ENCODE measurements at places on chromosomes 11 and 22.
A peak's percentile ranks its signal among the peaks of the same experiment; 100 is the strongest.

DNA sequence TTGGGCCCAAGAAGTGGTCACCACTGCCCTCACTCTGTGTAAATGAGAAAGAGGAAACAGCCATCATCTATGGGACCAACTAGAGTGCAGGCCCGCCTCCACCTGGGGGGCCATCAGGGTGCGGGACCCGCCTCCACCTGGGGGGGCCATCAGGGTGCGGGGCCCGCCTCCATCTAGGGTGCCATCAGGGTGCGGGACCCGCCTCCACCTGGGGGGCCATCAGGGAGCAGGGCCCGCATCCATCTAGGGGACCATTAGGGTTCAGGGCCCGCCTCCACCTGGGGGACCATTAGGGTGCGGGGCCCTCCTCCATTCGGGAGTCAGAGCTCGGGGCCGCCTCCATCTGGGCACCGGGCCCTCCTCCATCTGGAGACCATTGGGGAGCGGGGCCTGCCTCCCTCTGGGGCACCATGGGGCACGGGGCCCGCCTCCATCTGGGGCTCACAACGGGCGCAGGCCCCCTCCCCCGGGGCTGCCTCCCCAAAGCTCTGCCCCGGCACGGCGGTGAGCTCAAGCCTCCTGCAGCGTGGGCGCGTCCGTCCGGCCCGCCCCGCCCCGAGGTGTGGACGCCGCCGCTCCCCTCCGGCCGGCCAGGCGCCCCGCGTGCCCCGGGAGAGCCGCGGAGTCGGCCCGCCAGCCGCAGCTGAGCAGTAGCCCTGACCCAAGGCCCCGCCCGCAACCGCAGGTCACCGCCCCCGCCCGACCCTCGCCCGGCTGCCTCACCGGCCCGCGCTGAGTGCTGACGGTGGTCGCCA lies 512 bp downstream of the TOLLIP start:
- DNase-seq: no peak

GRCh38 chr11:35526370-35526792 lies 965 bp upstream of the PAMR1 start:
- no peak for DNase-seq

DNA sequence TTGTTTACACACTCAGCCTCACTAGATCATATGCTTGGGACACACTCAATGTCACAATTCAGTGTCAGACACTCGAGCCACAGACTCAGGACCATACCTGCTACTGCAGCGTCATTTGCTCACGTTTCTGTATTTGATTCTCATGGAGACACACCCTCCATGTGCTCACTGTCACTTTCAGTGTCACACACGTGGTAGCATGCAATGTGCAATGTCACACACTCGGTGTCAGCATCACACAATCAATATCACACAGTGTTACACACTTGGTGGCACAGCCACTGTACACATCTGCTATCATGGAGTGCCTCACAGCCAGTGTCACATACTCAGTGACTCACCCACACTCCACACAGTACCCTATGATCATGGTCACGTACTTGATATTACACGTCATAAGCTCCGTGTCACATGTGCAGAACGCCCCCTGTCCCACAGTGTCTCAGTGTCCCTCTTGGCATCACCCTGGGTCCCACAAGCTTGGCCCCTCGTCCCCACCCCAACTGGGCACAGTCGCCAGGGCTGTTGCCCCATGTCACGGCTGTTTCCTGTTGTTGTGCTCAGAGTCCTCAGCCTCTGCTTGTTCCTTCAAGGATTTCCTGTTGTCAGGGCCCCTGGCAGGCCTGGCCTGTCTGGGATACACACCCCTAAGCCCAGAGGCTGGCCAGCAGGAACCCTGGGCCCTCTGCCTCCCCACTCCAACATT lies 49.6 kb downstream of the PDE2A start:
- DNase-seq: no peak

GRCh38 chr11:34013898-34014571 lies 37.5 kb upstream of the CAPRIN1 start:
- DNase-seq: no peak

DNA sequence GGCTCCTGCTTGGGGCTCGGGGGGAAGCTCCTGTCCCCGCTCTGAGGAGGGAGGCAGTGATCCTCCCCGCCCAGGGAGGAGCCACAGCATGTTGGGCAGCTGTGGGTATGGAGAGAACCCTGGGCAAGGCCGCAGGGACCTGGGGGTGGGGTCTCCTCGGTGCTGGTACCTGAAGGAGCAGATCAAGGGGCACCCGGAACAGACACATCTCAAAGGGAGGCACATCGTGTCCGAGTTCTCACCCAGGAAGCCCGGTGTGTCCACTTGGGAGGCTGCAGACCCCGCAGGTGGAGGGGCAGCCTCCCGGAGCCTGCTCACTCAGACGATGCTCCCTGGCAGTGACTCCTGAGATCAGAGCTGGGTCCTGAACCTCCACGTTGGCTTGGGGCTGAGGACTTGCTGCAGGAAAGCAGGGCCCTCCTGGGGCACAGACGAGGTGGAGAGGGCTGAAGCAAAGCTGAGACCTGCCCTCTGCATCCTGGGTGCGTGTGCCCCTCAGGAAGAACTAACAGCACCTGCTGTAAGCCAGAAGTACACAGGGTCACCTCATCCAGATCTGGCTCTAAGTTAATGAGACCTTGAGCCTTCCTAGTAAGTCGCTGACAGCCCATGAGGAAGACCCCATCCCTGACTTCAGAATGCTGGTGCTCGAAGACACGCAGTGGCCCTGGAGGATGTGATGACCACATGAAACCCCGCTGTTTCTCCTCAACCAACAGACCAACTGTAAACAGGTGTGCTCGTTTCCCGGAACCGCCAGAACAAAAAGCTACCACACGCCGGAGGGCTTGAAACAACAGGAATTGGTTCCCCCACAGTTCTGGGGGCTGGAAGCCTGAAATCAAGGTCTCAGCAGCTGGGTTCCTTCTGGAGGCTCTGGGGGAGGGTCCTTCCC lies 5.9 kb upstream of the OSBPL5 start:
- DNase-seq: no peak

- no peak for DNase-seq
Measured at GRCh38 chr22:37308385-37309200, 26.3 kb downstream of the CYTH4 start.

DNA sequence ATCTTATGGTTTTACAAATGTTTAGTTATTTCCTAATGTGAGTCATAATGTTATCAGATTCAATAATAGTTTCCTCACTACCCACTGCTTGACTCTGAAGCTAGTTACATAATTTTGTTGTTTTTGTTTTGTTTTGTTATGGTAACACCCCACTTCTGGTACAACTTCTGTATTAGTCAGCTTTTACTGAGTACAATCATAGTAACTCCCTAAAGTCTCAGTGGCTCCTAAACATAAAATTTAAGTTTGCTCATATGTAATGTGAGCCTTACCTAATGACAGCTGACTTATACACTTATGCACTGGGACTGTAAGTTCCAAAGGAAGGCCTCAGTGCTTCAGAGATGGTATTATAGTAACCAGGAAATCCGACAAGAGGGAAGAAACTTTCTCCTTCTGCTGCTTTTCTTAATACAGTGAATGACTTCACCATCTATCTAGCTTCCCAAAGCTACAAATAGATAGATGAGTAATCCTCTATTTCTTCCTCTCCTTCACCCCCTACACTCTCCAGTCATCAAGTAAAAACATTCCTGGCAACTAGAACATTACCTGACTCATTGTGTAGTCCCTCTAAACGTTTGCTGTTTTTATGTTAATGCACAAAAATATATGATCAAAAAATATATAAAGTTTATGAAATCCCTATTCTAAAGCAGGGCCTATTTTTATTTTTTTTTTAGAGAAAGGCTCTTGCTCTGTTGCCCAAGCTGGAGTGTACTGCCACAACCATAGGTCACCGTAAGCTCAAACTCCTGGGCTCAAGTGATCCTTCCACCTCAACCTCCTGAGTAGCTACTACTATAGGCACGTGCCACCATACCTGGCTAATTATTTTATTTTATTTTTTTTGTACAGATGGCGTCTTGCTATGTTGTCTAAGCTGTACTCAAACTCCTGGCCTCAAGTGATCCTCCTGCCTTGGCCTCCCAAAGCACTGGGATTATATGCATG lies 563.0 kb downstream of the SOX6 start:
- no peak for DNase-seq

DNA sequence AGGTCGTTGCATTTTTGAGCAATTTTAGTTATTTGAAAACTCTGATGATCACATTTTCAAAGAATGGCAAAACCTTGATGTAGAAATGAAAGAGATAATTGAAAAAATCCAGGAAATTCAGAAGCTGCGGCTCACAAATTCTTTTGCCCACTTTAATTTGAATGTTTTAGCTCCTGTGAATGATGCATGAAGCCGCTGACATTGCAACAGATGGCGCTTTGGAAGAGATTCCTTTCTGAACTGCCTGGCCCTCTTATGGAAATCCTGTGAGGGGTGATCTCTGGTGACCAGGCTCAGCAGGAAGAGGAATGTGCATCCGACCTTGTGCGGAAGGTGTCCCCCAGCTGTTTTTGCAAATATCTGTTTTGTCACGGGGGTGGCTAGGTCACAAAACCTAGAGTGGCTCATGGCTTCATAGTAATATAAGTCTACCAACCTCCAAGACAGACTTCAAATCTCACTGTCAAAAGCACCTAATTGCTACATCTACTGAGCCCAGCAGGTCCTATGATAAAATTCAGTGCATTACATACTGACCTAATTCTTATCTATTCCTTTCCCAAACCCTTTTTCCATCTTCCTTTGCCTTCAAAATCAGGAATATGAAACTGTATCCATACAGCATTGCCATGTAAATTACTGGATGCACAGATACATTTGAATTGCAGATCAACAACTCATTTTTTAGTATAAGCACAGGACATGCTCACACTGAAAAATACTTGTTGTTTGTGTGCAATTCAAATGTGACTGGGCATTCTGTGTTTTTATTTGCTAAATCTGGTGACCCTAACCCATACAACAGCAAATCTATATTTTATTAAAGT lies 412.7 kb downstream of the ETS1 start:
- no peak for DNase-seq

DNA sequence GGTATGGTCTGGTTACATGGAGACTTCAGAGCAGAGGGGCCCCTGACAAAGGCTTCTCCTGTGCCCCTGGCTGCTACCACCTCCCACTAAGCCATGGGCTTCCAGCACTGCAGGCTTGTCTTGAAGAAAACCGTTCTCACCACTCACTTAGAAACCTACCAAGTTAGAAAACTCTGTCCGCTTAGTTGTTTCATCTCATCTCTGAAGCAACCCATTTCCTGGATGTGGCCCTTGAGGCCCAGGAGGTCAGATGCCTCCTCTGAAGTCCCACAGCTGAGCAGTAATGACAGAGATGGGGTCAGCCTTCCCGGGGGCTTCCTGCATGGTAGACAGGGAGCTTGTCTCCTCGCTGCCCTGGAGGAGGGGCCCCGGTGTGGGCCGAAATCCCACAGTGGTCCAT lies 12.9 kb downstream of the CSF2RB start:
- DNase-seq: no peak

DNA sequence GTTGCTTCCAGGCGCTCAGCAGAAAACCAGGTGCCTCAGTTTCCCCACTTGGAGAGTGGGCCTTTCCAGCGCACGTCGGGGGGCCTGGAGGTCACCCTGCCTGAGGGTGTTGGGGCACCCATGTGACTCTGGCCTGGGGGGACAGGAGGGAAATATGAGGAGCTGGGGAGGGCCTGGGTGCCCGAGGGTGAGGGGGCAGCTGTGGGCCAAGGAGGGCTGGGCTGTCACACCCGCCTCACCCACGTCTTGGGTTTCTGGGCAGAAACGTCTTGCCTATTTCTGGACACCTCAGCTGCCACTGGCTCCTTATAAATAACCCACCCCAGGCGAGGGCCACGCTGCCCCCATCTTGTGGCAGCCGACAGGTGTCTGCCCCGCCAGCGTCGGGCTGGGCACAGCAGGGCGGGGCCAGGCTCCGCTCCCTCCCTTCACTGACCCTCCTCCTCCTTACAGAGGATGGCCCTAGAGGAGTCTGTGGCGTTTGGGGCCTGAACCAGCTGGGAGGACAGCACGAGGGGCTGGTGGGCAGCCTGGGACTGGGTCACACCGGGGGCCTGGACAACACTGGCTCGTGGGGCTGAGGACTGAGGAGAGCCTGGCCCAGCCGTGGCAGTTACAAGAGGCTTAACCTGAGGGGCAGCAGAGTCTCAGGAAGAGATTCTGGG lies 1.5 kb downstream of the TNNT3 start:
- DNase-seq: no peak

DNA sequence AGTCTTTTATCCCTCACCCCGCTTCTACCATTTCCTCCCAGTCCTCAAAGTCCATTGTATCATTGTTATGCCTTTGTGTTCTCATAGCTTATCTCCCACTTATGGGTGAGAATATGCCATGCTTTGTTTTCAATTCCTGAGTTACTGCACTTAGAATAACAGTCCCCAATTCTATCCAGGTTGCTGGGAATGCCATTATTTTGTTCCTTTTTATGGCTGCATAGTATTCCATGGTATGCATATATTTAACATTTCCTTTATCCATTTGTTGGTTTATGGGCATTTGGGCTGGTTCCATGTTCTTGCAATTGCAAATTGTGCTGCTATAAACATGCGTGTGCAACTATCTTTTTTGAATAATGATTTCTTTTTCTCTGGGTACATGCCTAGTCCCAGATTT lies 114.9 kb downstream of the VPREB1 start:
- DNase-seq: no peak

GRCh38 chr11:127056338-127056971 lies 55.9 kb upstream of the KIRREL3 start:
- no peak for DNase-seq

DNA sequence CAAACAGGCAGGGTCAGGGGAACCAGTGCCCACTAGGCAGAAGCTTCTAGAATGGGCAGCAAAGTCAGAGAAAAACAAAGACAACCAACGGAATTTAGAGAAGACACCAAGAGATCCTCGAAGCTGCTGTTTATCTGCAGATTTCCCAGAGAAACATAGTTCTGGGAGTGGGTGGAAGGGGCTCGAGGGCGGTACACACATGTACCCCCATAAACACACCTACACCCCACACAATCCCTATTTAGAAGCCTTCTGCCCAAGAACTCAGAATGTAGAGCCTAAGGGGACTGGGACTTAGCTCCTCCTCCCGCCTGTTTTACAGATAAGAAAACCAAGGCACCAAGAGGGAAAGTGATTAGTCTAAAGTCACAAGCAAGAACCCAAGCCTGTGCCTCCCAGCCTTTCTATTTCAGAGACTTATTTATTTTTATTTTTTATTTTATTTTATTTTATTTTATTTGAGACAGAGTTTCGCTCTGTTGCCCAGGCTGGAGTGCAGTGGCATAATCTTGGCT lies 6.4 kb downstream of the NPTXR start:
- DNase-seq: no peak

DNA sequence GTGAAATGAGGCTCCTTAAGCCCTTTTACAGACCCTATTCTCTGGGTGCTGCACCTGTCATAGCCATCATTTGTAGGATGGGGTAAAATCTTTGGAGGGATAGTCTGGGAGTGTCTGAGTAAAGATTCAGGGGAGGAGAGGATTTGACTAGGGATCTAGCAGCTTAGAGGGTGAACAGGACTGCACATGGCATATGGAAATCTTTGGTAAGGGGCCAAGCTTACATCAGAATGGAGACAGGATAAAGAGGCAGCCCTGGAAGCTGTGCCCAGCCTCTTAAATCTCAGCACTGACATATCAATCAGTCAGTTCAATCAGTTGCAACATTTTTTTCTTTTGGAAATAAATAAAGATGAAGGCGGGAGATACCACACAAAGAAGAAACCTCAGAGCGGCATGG lies 301.8 kb upstream of the CADM1 start:
- DNase-seq: no peak

- peak; percentile 29 for DNase-seq
Measured at GRCh38 chr22:36027935-36028645, 534 bp downstream of the RBFOX2 start.

Data from GM10248 (cell line).